ENCODE measurements at places on chromosomes 16 and 17. TPM values are rescaled to one million over a fixed set of nuclear protein-coding genes. Genes with fewer than 3 reads are reported as not detected.

DNA sequence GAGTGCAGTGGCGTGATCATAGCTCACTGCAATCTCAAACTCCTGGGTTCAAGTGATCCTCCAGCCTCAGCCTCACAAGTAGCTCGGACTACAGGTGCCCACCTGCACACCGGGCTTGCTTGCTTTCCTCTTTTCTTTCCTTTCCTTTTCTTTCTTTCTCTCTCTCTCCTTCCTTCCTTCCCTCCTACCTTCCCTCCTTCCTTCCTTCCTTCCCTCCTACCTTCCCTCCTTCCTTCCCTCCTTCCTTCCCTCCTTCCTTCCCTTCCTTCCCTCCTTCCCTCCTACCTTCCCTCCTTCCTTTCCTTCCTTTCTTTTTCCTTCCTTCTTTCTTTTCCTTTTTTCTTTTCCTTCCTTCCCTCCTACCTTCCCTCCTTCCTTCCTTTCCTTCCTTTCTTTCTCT lies 225.5 kb downstream of the MRTFB start:
- DNase-seq: no peak

GRCh38 chr17:29640413-29640812 lies 17.7 kb upstream of the CORO6 start:
- DNase-seq: no peak

GRCh38 chr17:15232517-15232915 lies 32.6 kb downstream of the PMP22 start:
- no peak for DNase-seq

GRCh38 chr17:71885662-71886061 lies 235.2 kb upstream of the SOX9 start:
- no peak for DNase-seq

DNA sequence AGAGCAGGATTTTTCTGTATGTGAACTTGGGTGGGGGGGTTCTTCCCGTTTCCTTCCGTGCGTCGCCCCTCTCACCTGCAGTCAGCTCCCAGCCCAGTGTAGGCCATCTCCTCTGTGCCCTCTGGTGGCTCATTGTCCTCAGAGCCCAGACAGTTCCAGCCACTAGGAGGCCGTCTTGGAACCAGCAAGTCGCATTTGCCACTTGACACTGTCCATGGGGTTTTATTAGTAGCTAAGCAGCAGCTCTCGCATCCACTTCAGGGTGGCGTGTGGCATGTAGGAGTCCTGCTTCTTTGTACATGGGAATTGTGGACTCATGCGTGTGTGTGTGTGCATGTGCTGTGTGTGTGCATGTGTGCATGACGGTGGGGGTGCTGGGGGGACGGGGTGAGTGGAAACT lies 74.0 kb downstream of the SEC14L1 start:
- no peak for DNase-seq

The KRTAP4-6 gene
- not detected for polyA plus RNA-seq

Data from right renal pelvis (tissue), 4 donors.